ENCODE measurements at places on chromosomes 5 and 9.

DNA sequence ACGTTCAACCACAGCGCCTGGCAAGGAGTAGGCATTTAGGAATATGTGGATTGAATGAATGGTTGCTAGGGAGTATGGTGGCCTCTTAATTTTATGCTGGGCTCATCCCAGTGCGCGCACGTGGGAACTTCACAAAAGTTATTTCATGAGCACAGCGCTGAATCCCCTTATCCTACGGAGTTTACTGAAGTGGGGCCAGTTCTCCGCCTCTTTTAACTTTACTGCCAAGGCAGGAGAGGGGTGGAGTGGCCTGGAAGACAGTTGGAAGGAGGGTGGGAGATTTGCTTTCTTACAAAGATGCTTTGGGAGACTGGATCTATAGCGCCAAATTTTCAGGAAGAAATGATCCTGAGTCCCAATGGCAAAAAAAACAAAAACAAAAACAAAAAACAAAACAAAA is 326.5 kb downstream of the SH3GL2 start:
- no peak for DNase-seq

GRCh38 chr9:69325409-69326212 is 596 bp downstream of the ENTREP1 start:
- DNase-seq: no peak

- no peak for DNase-seq
These were observed 48.8 kb upstream of the JAK2 start for GRCh38 chr9:4936277-4936676.

DNA sequence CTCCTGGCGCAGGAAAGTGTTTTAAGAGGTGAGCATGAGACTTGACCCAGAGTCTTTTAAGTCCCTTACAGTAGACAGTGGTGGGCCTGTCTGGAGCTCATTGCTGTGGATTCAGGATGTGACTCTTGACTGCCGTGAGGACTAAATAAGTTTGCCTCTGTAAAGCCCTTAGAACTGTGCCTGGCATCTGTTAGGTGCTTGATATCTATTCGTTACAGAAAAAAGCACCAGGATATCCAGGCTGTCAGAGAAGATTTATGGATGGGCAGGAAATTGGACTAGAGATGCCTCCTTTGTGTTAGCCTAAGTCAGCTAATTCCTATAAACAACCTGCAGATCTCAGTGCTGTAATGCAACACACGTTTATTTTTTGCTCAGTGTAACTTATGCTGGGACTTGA is 12.6 kb downstream of the ERGIC1 start:
- no peak for DNase-seq

GRCh38 chr9:112809906-112810305 is 59.3 kb downstream of the SNX30 start:
- DNase-seq: no peak

GRCh38 chr5:63261695-63262094 is 683.1 kb downstream of the LRRC70 start:
- DNase-seq: no peak

- DNase-seq: no peak
These were observed 248.8 kb downstream of the NNT start for GRCh38 chr5:43851741-43852140.

DNA sequence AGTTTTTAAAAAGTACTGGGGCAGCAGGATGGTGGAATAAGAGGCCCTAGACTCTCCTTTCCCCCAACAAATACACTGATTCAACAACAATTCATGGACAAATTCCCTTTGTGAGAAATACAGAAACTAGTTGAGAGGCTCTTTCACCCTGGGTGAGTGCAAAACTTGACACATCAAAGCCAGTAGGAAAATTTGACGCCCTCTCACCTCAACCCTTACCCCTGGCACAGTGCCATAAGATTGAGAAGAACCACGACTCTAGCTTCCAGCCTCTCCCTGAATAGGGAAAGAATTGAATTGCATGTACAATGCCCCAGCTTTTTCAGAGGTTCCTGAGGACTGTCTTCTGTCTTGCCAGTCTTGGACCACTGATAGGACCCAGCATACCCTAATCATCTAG is 12.3 kb downstream of the KIF4B start:
- no peak for DNase-seq

DNA sequence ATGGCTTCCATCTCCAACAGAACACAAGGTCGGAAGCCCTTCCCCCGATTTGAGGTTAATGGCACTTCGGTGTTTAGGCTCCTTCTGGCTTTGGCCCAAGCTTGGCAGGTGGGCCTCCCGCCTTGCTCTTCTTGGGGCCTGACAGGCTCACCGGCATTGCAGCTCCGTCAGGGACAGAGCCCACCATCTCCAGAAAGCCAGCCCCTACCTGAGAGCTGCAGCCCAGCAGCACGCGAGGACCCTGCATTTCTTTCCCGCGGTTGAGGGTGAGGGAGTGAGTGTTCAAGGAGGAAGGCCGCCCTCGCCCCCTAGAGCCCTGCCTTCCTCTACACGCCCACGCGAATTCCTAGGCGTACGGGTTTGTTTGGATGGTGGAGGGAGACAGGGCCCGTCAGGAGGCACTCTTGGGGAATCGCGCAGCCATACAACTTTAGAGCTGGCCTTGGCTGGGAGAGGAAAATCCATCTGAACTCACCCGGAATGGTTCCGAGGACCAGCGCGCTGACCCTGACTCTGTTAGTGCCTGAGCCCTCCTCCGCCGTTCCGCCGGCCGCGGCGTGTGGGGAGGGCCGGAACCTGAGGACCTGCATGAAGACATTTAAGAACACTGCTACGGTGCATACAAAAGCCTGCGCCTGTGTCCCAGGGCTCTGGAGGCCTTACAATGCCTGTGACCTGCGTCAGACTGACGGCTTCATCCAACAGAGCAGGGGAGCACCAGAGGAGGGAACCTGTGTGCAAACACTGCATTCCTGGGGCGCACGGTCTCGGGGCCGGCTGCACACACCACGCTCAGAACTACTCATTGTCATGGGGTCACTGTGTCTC is 73.8 kb downstream of the MRPL36 start:
- no peak for DNase-seq

- no peak for DNase-seq
These were observed 20.4 kb downstream of the SLC25A25 start for GRCh38 chr9:128088253-128088945.

DNA sequence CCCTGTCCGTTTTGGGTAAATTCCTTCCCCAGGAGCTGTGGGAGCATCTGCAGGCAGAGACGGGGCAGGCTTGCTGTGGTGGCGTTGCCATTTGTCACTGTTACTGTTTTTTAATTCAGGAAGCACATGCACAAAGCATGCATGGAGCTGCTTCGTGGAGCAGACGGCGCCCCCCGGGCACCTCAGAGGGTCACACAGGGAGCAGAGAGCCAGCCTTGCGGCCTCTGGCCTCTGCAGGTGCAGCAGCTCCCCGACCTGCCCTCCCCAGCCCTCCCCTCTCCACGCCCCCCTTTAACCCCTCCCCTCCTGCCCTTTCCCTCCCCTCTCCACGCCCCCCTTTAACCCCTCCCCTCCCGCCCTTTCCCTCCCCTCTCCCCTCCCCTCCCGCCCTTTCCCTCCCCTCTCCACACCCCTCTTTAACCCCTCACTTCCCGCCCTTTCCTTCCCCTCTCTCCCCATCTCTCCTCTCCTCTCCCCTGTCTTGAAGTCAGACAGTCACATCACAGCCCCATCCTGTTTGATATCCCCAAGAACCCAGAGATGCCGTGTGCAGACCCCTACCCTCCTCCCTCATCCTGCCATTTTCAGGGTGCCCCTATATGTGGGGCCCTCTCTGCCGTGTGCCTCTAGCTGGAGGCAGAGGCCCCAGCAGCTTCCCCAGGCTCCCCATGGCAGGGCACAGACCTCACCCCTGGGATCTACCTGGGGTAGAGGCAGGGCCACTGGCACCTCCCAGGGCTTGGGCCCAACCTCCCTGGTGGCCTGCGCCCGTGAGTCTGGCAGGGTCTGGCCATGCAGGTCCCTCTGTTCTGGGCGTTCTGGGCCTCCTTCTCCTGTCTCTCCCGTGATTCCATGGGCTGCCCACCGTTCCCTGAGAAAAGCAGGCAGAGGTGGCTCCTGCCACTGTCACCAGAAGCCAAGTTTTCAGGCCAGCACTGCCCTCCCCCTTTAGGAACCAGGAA is 29.6 kb upstream of the UBAC1 start:
- DNase-seq: peak; percentile 21

DNA sequence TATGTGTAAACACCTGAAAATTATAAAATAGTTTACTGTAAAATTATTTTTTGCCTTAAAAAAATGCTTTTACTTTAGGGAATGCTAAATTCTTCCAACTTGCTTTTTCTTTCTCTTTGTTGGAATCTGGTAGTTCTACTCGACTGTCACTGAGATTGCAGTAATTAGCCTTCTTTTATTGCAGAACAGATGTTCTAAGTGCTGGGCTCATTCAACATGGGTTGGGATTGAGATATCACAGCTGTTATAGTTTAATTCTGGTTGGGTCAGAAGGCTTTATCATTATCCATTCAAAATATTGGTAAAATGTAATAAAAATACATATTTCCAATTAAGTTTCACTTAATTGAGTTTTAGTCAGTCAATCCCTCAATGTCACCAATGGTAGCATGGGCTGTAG is 686.7 kb downstream of the CDH18 start:
- peak; percentile 30 for DNase-seq

GRCh38 chr9:113941056-113941455 is 64.9 kb downstream of the ZNF618 start:
- no peak for DNase-seq

DNA sequence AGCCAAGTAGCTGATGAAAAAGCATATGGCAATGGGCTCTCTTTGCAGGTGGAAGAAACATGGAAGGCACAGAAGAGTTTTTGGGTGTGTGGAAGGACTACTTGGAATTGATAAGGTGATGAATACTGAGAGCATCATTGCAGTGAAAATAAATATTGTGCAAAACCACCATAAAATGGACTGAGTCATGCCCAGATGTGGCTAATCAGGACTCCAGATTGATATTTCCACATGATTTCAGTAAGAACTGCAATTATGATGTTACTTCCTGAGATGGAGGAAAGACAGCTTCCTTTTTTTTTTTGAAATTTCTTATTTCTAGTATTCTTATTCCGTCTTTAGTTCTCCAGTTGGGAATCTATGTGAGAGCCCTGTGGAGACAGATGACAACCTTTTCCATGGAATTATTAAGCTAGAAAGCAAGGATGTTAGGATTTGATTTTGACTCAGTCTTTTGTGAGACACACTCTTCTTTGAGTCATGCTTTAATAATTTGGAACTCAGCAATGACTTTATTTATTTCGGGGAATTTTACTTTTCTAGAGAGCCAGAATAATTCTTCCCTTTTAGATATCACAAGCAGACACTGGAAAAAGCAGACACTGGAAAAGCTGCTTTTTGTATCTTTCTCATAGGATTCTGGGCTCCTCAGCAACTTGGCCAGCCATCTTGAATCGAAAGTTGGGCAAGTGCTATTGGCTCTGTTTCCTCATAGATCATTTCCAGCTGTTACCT is 94.2 kb upstream of the VCAN start:
- no peak for DNase-seq

DNA sequence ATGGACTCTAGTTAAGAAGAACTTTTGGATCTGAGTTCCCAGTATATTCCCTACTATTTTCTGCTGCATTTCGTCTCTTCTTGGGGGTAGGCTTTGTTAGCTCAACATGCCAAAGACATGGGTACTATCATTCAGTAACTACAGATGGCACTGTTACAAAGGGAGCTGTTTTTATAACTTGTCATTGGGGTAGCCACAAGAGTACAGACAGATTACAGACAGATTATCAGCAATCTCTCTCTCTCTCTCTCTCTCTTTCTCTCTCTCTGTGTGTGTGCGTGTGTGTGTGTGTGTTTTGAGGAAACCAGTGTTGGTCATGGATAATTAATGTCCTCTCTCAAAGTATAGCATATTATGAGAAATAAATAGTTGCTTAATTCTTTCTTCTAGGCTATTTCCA is 116.1 kb downstream of the WDR70 start:
- DNase-seq: no peak

DNA sequence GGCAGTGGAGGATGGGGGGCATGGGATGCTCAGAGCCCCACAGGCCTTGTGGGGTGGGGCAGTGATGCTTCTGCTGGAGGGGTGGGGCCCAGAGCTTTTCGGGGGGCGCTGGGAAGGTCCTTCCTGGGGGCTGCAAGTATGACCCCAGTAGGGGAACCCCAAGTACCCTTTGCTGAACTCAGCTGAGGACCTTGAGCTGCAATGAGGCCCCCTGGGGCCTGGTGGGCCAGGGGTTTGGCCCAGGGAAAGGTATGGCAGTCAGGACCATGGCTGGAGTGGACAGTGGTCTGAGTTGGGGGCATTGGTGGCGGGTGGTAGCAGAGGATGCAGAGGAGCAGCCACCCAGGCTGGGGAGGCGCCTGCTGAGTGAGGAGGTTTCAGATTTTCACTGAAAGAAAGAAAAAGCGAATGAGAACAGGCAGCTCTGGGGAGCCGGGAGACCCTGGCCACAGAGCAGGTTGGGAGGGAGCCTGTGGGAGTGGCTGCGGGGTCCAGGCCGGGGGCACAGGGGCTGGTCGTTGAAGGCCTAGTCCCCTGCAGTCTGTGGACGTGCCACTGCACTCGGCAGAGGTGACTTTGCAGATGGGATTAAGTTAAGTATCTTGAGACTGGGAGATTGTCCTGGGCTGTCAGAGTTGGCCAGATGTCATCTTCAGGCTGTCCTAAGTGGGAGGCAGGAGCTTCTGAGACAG is 19.2 kb downstream of the WNK2 start:
- DNase-seq: no peak

DNA sequence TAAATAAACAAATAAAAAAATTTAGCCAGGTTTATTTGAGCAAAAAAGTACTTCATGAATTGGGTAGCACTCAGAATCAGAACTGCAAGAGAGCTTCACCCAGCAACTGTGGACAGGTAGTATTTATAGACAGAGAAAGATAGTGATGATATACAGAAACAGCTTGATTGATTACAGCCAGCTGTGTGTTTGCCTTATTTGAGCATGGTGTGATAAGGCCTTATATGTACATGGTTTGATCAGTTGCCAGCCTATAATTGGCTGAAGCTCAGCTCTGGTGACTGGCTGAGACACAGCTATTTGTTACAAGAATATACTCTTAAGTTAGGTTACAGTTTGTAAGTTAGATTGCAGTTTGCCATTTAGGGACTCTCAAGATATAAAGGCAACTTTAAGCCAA is 34.3 kb upstream of the ARL15 start:
- DNase-seq: no peak

- DNase-seq: no peak
These were observed 24.4 kb downstream of the OR2V2 start for GRCh38 chr5:181171782-181172181.

DNA sequence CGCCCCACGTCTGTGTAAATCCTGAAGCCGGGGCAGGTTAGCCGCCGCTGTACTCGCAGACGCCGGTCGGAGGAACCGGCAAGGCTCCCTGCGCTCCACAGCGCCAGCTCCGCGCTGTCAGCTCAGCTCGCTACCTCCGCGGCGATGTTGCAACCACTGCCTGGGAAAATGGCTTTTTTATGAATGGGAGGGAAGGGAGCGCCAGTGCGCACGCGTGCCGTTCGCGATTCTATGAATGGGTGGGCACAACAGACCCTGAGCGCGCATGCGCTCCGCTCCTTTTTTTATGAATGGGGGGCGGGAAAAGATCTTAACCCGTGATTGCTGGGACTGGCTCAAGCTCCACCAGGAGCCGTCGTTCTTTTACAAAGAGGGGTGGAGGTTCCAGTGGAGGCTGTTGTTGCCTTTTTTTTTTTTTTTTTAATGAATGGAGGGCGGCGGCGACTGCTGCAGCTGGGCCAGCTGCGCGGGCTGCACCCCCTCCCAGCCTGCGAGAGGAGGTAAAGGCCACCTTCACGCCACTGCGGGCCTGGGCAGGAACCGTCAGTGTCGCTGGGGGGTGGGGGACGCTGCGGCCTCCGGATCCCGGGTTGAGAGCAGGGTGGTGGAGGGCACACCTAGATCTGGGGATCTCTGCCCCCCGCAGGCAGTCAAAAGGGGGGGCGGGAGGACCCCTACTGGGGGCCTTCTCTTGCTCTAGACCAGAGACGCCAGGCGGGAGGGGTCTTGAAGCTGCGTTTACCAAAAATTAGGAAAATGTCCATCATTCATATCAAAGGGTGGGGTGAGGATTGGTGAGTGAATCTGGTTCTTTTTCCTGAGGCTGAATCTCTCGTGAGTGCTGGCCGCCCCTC is at the start of gene SPRY4:
SPRY4 (minus strand) TSS at position 151 of the 854 bp plus-strand sequence. CDS start 9,913 bp downstream, outside the sequence.
- DNase-seq: peak; percentile 93
